RWPE2 (cell line): ENCODE measurements at places on chromosomes 11 and 22.
A peak's percentile ranks its signal among the peaks of the same experiment; 100 is the strongest.

GRCh38 chr22:44550711-44551491, 52.9 kb upstream of the RTL6 start:
- H3K4me1 ChIP-seq: peaks cover 3% of the 10 kb centered on the region
- peak overlapping the region; percentile 49 for H3K27ac ChIP-seq
- DNase-seq: peak; percentile 51
- H3K27me3 ChIP-seq: no peaks in the 10 kb centered on the region

- no peaks in the 10 kb centered on the region for H3K36me3 ChIP-seq
- no peak overlapping the region for H3K27ac ChIP-seq
- DNase-seq: no peak
- H3K4me1 ChIP-seq: no peaks in the 10 kb centered on the region
- H3K4me3 ChIP-seq: no peak overlapping the region
- H3K27me3 ChIP-seq: no peaks in the 10 kb centered on the region
These were observed 970 bp downstream of the OR5B21 start for GRCh38 chr11:58506935-58507334.

- H3K27ac ChIP-seq: peak overlapping the region; percentile 78
- H3K36me3 ChIP-seq: no peaks in the 10 kb centered on the region
- DNase-seq: no peak
These were observed 27.8 kb upstream of the MYH9 start for GRCh38 chr22:36415415-36416168.

DNA sequence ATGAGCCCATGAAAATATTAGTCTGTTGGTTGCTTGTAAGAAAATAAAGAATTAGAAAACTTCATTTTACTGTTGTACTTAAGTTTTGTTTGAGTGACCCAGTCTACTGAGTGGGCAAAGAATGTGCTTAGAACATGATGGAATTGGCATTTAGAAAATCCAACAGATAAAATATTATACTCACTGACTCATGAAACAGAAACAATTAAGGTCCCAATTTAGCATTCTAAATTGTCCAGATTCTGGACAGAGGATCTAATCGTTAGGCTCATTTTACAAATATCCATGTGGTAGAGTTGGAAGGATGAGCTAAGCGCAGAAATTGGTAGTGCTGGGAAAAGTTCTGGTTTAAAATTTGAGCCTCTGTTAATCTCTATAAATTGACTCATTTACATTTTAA, 45.4 kb downstream of the METTL15 start:
- H3K27ac ChIP-seq: no peak overlapping the region
- no peak overlapping the region for H3K4me3 ChIP-seq
- no peaks in the 10 kb centered on the region for H3K27me3 ChIP-seq
- H3K4me1 ChIP-seq: no peaks in the 10 kb centered on the region

DNA sequence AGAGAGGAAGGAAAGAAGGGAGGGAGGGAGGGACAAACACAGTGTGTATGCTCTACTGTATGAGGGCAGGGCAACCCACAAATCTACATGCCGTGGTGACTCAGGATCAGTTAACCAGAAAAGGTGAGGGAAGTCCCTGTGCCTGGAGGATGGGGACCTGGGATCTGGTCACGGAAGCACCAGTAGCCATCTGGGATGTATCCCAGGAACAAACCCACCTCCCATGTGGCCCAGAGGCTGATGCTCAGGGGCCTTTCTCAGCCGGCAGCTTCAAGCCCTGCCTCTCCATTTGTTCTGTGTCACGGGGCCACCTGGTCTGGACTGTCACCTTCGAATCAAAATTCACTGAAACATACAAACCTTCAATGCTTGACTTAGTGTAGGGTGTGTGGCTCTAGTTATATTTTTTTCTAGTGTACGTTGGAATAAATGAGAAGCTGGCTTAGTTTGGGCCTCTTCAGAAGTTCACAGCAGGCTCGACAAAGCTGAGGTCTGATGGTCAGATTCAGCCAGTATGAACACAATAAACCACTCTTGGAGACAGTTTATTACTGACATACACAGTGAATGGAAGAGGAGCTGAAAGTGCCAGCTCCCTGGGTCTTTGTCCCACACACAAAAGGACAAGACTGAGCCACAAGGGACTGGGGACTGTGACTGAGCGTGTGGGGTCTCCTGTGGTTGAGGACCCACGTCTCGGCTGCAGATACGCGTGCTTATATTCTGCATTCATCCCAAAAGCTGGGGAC, 23.5 kb upstream of the RTL6 start:
- no peak overlapping the region for H3K4me3 ChIP-seq
- H3K27ac ChIP-seq: no peak overlapping the region
- no peaks in the 10 kb centered on the region for H3K36me3 ChIP-seq
- H3K27me3 ChIP-seq: no peaks in the 10 kb centered on the region

DNA sequence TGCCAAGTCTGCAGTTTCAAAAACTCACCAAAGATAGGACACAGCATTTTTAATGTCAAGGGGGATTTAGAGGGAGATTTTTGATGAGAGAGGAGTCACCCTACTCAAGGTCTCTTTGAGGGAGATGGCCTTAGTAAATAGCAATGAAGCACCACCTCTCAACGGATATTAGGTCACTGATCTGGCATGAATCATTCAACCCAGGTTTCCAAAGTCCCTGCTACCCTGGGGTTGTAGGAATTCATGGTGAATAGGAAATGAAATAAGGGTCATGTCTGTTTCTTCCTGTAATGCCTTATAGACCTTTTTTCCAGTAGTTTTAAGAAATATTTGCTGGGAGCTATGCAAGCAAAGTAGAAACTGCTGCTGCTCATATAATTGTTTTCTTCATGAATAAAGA, 2154.9 kb downstream of the LRRC4C start:
- no peak for DNase-seq
- no peak overlapping the region for H3K27ac ChIP-seq
- H3K4me3 ChIP-seq: no peak overlapping the region
- no peaks in the 10 kb centered on the region for H3K4me1 ChIP-seq
- no peaks in the 10 kb centered on the region for H3K36me3 ChIP-seq
- H3K27me3 ChIP-seq: no peaks in the 10 kb centered on the region

- H3K27me3 ChIP-seq: no peaks in the 10 kb centered on the region
- H3K4me3 ChIP-seq: no peak overlapping the region
- no peaks in the 10 kb centered on the region for H3K4me1 ChIP-seq
- H3K36me3 ChIP-seq: no peaks in the 10 kb centered on the region
- no peak for DNase-seq
These were observed 136.1 kb downstream of the TENM4 start for GRCh38 chr11:79304599-79305212.

DNA sequence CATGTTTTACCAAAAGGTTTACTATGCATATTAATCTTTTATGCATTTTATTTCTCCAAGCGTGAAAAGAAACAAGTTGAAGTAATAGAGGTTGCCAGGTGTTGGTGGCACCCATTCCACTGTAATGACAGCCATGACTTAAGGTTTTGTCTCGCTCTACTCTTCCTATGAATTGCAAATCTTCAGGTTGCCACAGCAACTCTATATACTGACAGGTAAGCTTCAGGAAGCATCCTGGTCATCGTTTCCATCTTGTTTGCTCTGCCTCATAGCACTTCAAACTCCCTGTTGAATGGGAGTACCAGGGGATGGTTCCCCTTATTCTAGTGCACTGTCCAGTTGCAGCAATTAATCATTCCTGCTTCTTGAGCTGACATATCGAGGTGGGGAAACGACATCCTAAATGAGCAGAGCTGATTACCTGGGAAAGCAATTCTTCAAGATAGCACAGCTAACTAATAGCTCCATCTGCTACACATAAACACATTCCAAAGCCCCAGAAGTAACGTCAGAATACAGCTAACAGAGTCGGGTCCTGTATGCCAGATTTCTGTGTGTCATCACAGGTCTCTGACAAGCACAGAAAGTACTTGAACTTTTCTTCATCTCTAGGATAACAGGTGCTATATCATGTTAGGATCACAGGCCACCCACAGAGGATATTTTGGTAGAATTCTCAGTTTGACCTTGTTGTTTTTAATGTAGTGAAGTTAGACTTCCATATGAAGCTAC, 80.3 kb downstream of the CADM1 start:
- H3K27ac ChIP-seq: no peak overlapping the region
- H3K27me3 ChIP-seq: no peaks in the 10 kb centered on the region
- no peaks in the 10 kb centered on the region for H3K4me1 ChIP-seq
